ENCODE measurements at places on chromosomes 2 and 18.
A peak's percentile ranks its signal among the peaks of the same experiment; 100 is the strongest.

- no peak for DNase-seq
These were observed 38.3 kb upstream of the PTPN4 start for GRCh38 chr2:119721462-119721861.

GRCh38 chr18:53417003-53417402 is 807.5 kb downstream of the MBD2 start:
- no peak for DNase-seq

DNA sequence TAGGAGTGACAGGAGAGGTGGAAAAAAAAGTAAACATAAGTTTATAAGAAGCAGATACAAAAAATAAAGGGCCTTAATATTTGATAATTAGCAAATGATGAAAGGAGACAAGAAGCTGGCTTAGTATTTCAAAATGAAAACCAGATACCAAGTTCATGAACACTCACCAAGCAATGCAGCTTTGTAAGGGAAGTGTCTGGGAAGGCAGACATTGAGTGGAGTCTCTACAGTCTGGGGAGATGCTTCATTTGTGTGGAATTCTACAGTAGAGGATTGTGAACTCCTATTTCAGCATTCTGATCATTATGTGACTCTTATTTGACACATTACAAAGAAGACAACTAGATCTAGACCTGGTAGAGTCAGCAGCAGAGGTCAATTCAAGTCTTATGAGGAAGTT is 1072.7 kb downstream of the DSC3 start:
- no peak for DNase-seq

- no peak for DNase-seq
These were observed 139.1 kb downstream of the CYP26B1 start for GRCh38 chr2:72008608-72009007.

- DNase-seq: no peak
These were observed 7.6 kb downstream of the TBR1 start for GRCh38 chr2:161423421-161424393.

DNA sequence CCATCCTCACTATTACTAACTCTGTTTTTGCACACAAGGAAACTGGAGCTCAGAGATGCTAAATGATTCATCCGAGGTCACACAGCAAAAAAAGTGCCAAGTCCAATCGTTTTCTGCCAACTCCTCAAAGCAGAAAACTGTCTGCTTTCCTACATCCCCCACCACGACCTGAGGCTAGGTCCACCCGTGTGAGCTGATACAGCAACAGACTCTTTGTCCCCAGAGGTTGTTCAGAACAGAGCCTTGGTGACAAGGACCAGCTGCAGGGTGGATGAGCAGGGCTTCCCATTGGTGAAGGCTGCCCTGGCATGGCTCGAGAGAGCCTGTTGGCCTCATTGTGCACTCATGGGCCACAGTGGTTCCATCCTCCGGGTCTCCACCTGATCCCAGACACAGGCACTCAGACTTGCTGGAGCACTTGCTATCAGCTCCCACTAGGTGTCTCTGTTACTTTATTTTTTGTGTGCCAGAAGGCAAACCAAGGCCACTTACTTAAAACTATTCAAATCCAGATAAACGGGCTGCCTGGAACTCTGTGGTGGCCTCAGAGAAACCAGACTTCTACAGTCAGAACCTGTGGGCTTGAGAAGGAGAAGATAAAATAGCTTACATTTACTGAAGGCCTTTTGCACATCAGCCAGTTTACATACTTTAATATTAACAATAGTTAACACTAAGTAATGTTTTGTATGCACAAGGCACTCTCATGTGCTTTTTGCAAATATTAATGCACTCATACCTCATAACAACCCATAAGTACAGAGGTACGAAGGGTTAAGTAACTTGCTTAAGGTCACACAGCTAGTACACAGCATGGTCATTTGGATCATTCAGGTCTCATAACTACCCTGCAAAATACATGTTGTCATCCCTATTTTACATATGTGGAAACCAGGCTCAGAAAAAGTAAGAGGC is 62.9 kb upstream of the CTIF start:
- DNase-seq: peak; percentile 21

GRCh38 chr2:86500325-86501083 is 59.3 kb downstream of the KDM3A start:
- DNase-seq: no peak

DNA sequence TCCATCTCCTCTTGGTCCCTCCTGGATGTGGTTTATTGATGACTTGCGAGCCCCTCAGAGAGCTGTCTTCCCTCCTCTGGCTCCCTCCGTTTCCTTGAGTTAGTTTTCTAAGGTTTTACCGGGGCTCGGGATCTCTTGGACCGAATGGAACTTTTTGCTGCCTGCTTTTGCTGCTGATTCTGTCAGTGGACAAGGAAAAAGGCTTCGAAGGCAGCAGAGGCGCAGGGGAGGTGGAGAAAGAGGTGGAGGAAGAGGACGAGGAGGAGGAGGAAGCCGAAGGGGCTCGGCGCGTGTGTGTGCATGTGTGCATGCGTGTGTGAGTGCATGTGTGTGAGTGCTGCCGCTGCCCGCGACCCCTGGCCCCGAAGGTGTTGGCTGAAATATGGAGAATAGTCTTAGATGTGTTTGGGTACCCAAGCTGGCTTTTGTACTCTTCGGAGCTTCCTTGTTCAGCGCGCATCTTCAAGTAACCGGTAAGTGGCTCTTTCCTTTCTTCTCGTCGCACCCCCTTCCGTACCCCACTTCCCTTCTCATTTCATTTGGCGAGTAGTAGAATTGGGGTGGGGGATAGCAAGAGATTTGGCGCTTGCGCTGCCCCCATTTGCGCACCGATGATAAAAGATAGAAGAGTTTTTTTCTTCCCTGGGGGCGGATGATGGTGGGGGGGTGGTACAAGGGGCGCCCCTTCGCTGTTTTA is 557 bp downstream of the DCC start:
- no peak for DNase-seq

DNA sequence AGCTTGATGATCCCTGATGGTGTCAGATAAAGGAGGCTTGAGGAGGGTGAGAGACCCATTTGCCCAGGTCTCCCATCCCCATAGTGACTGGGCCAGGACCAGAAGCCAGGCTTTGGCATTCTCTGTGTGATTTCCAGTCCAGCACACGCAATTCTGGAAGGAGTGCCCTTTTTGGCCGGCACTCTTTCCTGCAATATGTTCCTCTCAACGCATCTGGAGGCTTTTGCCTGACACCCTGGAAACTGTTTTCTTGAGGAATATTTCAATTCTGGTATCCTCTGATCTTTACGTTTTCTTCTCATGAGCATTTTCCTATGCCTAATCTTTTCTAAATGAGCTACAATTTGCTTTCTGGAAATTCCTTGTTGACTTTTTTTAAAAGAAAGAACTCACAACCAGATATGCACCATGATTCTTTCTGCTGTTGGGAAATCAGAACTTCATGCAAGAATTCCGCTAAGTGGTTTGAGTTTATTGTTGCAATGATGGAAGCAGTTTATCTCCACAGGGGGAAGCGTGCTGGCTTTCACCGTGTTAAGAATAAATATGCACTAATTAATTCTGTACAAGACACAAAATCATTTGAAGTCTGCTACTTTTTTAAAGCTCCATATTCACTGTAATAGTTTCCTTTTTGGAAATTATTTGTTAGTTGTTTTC is 143.7 kb downstream of the NAPG start:
- DNase-seq: no peak

- no peak for DNase-seq
These were observed 83.0 kb downstream of the FAM117B start for GRCh38 chr2:202717598-202718310.

- no peak for DNase-seq
These were observed 28.9 kb downstream of the RPL31 start for GRCh38 chr2:101030866-101031554.

DNA sequence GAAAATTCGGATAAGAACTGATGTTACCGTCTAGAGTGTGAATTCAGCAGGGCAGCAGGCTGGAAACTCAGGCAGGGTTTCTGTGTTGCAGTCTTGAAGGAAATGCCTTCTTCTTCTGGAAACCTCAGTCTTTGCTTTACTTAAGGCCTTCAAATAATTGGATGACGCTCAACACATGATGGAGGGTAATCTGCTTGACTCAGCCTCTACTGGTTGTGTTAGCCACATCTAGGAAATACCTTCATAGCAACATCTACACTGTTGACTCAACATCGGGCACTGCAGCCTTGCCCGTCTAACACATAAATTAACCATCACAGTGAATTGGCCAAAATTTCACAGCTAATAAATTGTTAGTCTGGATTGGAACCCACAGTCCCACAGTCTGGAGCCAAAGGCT is 37.2 kb downstream of the YPEL5 start:
- DNase-seq: no peak

GRCh38 chr2:128259585-128259984 is 59.1 kb downstream of the HS6ST1 start:
- no peak for DNase-seq

- DNase-seq: no peak
These were observed 14.7 kb downstream of the CUL3 start for GRCh38 chr2:224570328-224570993.

GRCh38 chr18:11785444-11786055 is 65.7 kb upstream of the CHMP1B start:
- DNase-seq: no peak

GRCh38 chr18:74589021-74589420 is 8.6 kb upstream of the ZNF407 start:
- DNase-seq: no peak

- no peak for DNase-seq
These were observed 93.8 kb upstream of the PHLPP1 start for GRCh38 chr18:62621546-62621945.

DNA sequence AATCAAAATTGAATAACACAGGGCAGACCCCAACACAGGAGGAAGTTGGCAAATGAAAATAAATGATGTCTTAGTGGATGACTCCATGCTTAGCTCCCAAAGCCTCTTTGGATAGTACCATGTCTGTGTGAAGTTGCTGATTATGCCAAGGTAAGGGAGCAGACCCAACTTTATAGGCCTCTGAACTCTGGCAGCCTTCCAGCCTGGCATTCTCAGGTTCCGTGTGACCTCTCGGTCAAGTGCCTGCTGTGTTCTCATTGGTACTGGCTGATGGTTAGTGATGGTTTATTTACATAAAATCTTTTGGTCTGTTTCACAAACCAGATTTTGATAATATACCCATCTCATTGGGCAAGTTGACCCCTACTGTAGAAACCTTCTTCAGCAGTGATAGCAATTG is 112.2 kb upstream of the TTC39C start:
- no peak for DNase-seq

GRCh38 chr2:170247333-170247732 is 69.4 kb downstream of the MYO3B start:
- no peak for DNase-seq

DNA sequence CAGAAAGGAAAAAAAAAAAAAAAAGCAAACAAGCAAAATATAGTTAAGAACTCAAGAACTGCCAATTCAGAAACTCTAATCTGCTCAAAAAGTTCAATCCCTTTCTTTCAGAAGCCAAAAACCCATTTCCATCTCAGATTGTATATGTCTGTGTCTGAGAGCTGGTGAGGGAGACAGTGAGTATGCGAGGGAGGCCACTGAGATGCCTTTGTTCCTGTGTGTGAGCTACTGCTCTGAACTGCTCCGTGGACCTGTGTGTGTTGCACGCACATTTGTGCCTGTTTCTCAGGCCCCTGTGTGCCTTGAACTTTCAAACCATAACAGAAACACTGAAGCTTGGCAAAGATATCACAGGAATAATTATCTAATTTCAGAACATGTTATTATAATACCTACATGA is 2.5 kb upstream of the PKDCC start:
- no peak for DNase-seq

- no peak for DNase-seq
These were observed 203.0 kb downstream of the TNS1 start for GRCh38 chr2:217799563-217800432.

DNA sequence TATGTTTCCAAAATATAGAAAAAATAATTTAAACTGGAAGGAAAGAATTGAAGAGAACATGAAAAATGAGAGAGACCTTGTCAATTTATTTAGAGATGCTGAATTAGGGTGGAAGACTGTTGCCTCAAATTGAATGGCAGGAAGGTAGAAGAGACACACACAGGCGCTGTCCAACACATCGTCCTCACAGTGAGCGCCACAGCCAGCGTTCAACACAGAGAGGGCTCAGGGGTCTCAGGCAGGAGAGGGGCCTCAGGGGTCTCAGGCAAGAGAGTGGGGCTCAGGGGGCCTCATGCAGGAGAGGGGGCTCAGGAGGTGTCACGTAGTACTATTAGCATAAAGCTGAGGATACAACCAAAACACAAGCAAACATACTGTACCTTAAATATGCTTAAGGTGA is 65.7 kb downstream of the TMEM18 start:
- no peak for DNase-seq

DNA sequence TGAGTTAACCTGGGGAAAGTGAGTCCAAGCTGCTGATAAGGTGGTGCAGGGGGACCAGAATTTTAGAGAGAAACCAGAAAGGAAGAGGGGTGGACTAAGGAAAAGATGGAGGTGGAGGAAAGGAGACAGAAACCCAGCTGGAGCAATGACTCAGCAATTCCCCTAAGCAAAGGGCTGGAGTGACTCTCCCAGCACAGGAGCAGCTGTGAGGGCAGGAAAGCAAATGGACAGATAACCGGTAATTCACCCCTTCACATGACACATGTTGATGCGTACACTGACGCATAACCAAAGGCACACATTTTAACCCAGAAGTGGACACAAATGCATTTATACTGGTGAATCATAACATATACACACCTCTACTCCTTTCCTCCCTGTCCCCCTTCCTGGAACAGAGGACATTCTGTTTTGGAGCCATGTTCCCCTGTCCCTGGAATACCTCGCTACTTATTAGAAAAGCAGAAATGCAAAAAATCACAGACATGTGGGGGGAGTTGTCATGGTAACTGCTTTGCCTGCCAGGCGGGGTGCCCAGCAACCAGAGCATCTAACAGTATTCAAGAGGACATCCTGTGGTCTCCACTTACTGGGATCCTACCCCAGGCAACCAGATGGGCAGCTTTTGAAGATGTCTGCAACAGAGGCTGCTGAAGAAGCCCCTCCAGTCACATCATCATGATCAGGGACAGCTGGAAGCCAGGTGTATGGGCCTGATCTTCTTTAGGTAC is 4.7 kb downstream of the CDK5R2 start:
- no peak for DNase-seq

GRCh38 chr2:189569295-189569910 is 11.2 kb downstream of the SLC40A1 start:
- no peak for DNase-seq

DNA sequence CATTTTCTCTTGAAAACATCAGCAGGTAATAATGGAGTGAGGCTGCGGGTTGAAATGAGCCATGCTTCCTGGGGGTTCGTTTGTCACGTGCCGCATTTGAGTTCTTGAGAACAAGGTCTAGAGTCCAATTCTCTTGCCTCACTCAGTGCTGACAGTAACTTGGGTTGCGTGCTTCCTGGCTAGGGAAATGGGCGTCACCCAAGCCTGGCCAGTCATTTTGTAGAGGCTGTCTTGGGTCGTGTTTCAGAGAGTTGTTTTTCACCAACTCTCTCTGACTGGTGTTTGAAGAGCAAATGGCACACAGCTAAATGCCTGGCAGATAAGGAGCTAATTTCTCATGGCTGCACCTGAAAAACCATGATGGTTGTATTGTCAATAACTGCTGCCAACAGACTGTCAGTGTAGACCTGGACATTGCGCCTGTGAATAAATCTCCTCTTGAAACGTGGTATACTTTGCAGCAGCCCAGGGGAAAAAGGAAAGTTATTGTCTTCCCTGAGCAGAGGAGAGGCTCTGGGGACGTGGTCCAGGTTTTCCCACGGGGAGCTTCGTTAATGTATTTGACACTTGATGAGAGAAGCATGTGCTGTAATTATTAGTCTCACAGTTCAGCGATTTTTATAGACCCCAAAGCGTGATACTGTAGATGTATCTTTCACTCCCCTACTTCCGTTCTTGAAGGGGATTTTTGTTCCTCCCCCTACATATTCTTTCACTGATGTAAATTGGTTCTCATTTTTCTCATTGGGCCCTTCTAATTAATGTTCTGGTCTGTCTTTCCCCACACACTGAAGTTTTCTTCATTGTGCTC is 196.0 kb downstream of the FHOD3 start:
- DNase-seq: no peak

GRCh38 chr18:11826836-11827235 is 24.4 kb upstream of the CHMP1B start:
- DNase-seq: no peak
